GM19239 (cell line): ENCODE measurements at places on chromosomes 1 and 21.

DNA sequence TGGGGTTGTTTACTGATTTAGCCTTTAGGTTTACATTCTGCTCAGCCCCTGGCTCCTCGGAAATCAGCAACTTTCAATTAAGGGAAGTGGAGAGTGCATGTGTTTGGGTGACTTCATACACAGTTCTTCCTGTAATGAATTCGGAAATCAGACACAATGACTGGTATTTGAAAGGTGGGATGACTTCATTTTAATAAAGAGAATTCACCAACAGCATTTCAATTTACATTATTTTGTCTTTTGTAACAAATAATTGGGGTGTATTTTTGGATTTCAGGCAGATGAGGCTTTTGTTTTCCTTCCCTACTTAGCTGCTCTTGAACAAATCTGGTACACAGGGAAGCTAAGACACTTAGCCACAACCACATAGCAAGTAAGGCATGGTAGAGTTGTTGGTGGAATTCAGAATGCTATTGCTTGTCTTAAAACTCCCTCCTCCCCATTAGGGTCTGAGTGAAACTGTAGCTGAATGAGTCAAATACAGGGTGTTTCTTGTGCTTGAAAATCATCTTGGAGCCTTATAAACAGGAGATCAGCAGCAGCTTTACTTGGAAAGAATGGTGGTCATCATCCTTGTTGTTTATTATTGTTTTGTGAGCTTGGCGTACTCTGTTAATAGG is 917 bp downstream of the STX12 start:
- DNase-seq = no peak

- no peak for DNase-seq
These were observed 16.8 kb upstream of the TAS1R2 start for GRCh38 chr1:18876210-18876609.

GRCh38 chr1:219931033-219931432 is 2.7 kb upstream of the SLC30A10 start:
- no peak for DNase-seq

- DNase-seq = no peak
These were observed 20.2 kb downstream of the IPP start for GRCh38 chr1:45730075-45730779.

DNA sequence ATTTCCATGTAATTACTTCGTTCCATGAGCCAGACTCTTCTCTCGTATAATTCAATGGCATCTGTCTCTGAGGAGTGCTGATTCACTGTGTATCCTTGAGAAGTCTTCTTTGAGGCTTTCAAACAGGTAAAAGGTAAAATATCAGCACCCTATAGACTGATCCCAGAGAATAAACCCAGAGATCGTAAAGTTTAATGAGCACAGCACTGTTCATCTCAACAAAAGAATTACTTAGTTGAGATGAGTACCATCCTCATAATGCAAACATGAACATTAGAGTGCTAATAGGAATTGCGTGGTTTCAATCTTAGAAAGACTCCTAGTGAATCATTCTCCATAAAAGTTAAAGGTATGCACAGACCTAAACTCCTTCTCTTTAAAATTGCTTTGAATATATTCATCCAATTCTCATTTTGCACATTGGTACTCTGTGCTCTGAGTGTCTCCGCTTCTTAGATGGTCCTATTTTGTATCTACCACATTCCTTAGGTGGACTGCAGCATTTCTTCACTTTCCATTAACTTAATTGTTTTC is 97.2 kb downstream of the TBX15 start:
- no peak for DNase-seq

GRCh38 chr1:212364985-212365384 is 49.7 kb downstream of the PACC1 start:
- DNase-seq = no peak

DNA sequence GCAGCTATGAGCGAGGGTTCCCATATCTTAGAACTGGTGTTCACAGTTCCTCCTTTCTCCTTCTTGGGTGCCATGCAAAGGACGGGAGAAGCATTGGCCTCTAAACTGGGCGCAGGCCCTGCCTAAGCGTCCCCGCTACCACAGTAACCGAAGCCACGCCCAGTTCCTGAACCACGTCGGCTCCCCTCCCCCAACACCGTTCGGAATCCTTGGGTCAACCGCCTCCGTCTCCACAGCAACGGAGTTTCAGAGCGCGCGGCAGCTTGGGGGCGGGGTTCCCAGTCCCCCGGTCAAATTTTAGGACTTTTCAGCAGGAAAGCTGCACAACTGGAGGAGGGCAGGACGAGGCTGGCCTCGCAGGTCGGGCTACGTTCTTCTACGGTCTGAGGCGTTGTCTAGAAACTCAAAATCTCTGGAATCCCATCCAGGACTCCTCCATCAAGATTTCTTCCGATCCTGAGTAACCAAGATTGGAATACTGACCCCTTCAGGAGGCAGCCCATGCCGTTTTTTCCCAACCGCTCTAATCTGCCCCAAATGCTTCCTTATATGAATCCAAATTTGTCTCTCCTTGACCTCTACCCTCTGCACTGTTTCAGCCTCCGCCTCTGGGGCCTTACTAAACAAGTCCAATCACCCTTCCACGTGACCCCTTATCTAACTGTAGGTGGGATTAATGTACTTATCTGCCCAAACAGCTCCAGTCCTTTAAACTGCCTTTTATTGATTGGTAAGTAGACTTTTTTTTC is at the start of gene SPAG17:
Gene SPAG17 (minus strand): TSS at position 145 of the 749 bp plus-strand sequence. CDS start 71 bp downstream, at position 74.
- no peak for DNase-seq

DNA sequence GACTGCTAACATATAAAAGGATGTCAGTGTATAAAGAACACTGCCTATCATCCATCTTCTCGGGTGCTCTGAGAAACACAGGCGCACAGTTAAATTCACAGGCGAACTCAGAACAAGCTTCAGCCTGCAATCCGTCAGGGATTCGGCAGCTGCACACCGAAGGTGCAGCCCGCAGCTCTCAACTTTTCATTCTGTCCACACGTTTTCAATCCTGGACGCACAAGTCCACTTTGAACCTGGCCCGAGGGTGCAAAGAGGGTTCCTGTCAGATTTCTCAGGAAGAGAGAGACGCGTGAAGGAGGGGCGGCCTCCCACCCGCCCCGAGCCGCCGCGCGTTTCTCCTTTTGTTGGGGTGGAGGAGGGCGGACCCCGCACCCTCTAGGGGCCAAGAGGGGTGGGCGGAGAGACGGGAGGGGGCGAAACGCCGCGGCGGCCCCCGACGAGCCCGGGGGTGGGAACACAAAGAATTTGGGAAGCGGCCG is 724 bp downstream of the DOCK7 start:
- peak; percentile 25 for DNase-seq

DNA sequence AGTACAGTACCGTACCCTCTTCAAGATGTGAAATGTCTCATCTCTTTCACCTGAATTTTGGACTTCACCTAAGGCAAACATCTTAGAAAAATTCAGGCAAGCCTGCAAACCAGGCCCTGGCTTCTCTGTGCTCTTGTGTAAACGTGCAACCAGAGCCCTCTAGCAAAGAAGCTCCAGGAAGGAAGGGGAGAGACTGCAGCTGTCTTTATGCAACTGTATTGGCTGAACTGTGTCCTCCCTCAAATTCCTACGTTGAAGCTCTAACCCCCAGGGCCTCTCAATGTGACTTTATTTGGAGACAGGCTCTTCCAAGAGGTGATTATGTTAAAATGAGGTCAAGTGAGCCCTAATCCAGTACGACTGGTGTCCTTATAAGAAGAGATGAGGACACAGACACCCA is 60.3 kb downstream of the SLC45A1 start:
- DNase-seq = no peak

- DNase-seq = no peak
These were observed 48.6 kb downstream of the PRKACB start for GRCh38 chr1:84192681-84193080.

- no peak for DNase-seq
These were observed 10.0 kb downstream of the LRRC53 start for GRCh38 chr1:74502432-74502831.

- no peak for DNase-seq
These were observed at the start of gene SEMA4A for GRCh38 chr1:156153362-156153761. TSS of gene SEMA4A (plus strand) at chr1:156153585. CDS start at chr1:156154579, 994 bp downstream.

GRCh38 chr1:235954306-235955283 is 87.9 kb upstream of the LYST start:
- peak; percentile 70 for DNase-seq

DNA sequence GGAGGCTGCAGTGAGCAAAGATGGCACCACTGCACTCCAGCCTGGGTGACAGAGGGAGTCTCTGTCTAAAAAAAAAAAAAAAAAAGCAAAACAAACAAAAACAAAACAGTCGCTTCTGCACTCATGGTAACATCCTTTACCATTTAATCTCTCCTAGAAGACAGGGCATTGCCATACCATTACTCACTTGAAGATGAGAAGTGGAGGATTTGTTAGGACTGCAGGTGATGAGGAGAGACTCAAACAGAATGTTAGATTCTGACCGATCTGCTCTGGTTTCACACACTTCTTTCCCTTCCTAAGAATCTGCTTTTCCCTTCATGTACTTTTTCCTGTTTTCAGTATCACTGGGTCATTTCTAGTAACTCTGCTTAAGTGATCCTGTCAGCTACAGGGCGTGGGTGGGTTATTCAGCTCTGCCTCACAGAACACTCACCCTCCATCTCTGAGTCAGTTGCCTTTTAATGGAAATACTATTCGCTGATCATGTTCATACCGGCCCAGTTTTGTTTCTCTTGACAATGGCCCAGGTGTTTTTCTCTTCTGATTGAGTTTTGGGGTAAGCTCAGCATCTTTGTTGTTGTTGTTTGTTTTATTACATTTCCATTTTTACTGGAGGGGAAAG is 148.0 kb upstream of the ERG start:
- DNase-seq = no peak

DNA sequence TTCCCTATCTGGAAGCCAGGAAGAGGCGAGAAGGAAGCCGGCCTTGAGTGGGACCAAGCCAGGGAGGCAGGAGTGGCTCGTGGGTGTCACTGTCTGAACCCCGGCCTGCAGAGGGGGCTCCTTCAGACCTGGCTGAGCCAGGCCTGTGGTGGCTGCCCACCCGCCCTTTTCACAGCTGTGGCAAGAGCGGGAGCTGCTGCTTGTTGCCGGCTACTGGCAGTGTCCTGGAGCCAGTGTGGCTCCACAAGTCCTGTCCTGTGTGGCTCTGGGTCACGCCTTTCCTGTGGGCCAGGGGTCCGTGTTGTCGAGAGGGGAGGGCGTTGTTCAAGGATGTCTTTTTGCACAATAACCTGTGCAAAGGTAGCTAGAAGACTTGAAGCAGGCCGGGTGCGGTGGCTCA is 1.3 kb downstream of the PFKL start:
- DNase-seq = no peak

DNA sequence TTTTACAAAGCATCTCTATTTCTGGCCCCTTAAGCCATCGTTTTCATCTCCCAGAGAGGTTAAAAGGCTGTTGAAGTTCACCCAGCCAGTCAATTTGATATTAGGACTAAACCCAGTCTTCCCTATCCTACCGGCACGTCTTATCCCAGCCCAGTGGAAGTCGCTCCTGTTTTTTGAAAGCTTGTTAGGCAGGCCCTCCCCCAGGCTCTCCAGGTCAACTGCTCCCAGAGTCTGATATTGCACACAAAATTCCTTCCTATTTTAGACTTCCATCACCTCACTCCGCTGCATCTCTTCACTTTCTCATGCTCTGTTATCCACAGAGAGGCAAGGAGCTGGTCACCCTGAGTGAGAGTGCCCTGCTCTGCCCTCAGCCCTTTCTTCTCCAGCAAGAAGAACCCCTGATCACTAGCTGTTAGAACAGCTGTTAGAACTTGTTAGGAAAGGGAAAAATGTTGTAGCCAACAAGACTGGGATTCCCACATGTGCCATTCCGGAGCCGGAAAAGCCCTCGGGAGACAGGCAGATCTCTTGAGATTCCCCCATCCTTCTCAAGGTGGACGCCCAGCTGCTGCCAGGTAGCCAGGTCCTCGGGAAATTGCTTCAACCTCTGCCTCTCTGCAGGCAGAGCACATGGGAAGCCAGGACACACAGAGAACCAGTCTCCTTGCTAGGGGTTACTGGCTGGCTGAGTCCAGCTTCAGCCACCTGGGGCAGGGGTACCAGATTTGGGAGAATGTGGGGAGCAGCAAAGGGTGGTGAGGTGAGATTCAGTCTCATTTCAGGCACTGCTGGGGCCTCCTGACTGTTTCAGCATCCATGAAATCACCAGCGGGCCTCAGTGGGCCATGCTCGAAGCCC is 25.7 kb downstream of the PLXNA2 start:
- DNase-seq = no peak

DNA sequence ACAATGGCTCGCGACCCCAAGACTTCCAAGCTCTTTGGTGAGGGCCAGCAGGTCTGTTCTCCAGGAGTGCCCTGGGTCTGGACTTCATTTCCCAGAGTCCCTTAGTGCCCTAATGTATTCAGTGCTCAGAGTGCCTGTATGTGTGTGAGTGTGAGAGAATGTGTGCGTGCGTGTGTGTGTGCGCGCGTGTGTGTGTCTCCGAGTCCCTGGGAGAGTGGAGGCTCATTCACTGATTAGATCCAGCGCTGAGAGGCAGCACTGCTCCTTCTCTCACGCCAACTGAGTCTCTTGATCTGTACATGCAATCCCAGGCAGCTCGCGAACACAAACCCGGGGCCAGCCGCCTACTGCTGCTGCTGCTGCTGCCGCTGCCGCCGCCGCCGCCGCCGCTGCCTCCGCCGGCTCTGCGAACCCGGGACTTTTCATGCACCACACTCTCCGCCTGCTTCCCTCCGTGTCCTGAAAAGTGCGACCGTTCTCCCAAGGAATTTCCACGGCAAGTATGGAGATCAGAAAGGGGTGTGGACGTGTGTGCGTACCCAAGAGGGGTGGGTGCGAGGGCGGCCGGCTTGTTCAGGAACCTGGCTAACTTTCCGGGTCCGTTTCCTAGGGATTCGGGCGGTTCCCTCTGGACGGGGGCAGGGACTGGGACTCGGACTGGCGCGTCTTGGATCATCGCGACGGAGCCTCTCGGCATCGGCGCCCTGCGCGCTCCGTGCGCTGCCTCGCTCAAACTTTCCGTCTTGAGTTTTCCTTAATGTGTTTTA is at the start of gene RNF220:
Gene RNF220 (plus strand): TSS at position 225 of the 767 bp plus-strand sequence.
- no peak for DNase-seq

- DNase-seq = no peak
These were observed 42.0 kb downstream of the ST6GALNAC5 start for GRCh38 chr1:76909311-76909710.

DNA sequence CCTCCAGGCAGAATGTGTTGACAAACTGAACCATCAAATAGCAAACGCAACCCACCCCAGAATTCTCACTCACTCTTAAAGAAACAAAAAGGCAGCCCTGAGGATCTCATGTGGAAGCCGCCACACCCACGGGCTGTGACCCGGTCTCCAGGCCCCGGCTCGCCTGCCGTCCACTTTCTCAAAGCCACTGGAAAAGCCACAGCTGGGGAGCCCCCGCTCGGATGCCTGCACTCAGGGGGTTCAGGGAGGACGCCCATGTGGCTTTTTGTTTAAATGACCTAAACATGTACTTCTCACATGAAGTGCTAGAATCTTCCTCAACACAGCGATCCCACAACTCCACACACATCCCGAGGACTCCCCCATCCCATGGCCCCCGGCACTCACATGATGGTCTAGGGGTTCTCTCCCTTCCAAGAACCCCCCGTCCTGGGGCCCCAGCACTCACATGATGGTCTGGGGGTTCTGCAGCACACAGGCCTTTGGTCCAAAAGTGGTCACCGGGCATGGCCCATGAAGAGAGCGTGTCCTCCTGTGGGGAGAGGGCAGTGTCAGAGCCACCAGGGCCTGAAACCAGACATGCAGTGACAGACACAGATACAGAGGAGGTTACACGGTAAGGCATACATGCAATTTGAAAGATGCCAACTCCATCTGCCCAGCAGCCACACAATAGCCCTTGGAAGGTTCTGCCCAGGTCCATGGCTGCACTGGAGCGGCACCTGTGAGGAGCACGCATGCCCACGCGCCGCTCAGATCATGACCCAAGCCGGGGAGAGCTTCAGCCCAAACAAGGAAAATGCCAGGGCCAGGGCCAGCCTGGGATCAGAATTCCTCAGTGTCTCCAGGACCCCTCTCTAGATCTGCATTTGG is 16.5 kb downstream of the NADK start:
- DNase-seq = no peak

- no peak for DNase-seq
These were observed 59.5 kb downstream of the TOMM20 start for GRCh38 chr1:235069176-235069575.
